ENCODE measurements at places on chromosomes 2 and 18.

GRCh38 chr18:73286584-73286983 is 418.8 kb upstream of the NETO1 start:
- DNase-seq = no peak

DNA sequence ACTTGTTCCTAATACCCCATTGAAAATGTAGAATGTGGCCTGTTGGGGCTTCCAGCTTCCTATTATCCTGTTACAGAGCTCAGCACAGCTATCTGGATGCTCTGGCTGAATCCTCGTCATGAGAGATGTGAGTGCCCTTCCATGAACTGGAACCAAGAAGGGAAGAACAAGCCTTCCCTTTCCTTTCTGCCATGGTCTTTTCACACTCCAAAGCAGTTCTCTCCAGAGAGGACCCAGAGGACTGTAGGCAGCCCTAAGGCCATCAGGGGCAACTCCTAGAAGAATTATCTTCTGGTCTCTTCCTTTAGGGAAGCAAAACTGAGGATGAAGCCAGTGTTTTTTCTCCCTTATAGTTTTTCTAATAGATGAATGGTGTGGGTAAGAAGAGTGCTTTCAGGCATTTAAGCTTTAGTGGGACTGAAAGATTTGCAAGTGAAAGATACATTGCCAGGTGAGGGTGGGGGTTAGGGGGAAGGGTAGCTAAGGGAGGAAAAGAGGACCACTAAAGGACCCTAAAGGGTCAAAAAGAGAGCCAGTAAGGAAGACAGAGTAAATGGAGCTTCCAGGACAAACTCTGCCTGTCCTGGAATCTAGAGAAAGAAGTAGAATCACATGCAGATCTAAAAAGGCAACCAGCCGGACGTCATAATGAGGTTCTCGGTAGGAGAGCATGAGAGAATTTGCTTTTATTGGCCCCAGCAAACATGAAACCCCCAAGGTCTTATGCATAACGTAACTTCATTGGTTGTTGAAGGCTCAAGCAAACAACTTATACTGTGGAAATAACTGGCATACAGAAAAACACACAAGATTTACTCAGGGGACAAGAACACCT is 12.4 kb upstream of the XPO1 start:
- no peak for DNase-seq

DNA sequence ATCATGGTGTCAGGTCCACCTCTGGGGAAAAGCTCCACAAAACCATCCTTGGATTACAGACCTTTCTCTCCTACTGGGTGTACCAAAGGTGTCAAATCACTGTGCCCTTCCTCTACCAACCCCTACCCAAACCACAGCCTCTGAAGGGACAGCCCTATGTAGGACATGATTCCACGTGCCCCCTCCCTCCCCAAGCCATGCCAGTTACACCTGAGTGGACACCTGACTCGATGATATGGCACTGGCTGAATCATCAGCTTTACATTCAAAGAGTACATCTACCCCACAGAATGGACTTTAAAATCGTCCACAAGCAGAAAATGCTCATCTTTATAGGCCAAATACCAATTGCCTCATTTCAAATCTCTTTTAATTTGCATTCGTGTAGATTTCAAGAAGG is 26.0 kb downstream of the TRABD2A start:
- DNase-seq = no peak

GRCh38 chr2:233209533-233210171 is 41.8 kb upstream of the ATG16L1 start:
- no peak for DNase-seq

DNA sequence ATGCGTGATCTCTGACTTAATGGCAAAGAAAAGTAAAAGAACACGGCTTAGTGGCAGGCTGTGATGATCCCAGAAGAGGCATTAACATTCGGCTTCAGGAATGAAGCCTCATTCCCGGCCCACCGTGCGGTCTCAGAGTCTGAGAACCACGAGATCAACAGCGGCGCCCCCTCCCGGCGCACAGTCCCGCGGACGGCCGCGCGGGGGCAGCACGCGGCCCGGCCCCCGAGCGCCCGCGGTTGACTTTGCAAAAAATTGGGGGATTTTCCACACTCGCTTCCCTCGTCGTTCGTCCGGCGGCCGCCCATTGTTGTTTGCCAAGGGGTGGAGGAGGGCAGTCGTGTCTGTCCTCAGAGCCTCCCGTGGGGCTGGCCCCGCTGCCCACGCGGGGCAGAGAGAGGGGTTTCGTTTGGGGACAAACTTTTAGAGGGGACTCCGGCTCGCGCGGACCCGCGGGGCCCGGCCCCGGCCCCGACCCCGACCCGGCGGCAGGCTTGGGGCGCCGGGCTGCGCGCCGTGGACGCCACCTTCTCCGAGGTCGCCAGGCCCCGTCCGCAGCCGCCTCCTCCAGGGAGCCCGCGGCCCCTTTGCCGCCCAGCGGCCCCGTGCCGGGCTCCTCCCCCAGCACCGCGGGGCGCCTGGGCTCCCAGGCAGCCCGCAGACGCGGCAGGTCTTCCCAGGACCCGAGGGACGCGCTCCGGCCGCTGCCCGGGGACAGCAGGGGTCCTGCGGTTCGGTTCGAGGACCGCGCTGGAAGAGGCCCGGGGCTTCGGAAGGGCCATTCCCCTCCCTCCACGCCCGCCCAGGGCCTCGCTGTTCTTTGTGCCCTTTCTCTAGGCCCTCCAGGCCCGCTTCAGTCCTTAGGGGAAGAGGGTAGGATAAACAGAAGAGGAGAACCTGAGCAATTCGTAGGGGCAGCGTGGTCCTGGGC is 3.4 kb upstream of the HS6ST1 start:
- DNase-seq = peak; percentile 87

DNA sequence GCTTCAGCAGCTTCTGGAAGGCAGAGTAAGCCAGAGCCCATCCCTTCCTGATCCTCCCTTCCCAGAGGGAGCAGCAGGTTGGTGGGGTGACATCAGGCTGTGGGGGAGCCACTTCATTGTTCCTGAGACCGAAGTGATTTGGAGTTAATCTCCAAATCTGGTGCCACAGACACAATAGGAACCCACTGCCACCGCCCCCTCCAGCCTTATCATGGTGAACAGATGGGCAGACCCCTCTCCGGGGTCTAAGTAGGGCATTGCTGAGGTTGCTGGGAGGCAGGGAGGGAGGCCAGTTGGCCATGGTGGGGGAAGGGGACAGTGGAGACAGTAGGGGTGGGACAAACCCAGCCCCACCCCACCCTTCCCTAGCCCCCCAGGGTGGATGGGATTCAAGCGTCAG is 25.6 kb upstream of the SLC35F6 start:
- DNase-seq = no peak

GRCh38 chr2:2014251-2014771 is 270.0 kb upstream of the PXDN start:
- DNase-seq = no peak

DNA sequence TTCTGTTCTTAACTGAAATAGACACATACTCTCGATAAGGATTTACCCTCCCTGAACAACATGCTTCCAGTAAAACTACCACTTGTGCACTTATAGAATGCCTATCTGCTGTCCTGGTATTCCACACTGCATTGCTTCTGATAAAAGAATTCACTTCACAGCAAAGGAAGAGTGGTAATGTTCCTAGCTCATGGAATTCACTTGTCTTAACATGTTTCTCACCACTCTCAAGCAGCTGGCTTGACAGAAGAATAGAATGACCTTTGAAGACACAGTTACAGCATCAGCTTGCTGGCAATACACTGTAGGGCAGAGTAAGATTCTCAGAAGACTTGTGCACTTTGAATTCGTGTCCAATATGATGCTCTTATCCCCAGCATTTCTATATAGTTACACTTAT is 524.1 kb upstream of the CNTNAP5 start:
- no peak for DNase-seq

GRCh38 chr2:141946016-141946415 is 184.8 kb downstream of the LRP1B start:
- DNase-seq = no peak

DNA sequence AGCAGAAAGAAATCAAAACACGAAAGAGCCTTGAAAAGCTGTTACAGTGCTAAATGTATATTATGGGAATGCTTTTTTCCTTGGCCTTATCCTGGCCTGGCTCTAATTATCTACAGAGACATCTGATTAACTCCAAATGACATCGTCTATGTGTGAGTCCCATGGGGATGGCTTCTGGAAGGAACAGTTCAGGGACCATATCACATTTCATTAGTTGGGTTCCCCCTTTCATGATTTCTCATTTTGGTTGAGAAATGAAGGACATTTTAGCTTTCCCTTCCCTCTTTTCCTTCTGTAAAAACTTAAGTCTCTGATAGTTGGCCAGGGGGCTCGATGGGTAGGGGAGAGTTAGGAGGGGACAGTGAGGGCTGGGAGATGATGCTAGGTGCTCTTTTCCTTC is 116.7 kb downstream of the PRKCE start:
- no peak for DNase-seq

DNA sequence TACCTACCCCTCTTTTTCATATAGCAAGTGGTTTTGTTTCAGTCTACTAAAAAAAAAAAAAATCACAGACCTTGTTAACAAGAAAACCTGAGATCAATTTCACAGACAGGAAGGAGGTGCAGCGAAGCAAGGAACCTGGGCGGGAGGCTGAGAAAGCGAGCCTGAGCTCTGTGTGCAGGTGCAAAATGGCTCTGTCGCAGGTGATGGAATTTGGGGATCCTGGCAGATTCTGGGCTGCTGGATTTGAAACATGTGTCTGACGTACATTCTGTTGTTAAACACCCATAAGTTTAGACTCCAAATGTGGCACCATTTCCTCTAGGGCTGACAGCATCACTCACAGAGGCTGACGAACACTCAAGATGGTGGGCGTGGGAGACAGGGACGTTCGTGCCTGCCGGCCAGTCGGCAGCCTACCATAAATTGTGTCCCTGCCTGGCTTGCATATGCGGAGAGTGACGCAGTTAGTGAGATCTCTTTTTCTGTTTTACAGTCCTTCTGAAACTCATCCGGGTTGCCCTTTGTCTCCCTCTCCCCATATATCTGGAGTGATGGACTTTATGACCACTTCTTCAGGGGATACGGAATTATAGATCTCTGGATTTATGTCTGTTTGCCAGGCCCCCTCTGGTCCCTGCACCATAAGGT is 8.8 kb upstream of the DDX1 start:
- no peak for DNase-seq
